ENCODE measurements at places on chromosomes 13 and 19.
A peak's percentile ranks its signal among the peaks of the same experiment; 100 is the strongest.

DNA sequence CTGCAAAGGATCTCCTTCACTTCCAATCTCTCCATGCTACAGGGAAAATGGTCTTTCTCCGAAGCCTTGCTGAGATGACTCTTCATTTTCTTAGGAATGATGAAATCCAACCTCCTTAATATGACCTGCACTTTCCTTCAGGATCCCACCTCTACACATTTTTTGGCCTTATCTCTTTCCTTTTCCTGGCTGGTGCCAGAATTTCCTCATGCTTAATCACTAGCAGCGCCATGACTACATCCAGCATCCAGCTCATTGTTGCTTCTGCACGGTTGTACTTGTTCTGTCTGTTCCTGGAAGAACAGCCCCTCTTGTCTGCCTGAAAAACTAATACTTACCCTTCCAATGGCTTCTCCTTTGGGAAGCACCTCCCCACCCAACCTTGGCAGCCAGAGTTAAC, 68.4 kb downstream of the TEX26 start:
- DNase-seq, result no peak

GRCh38 chr13:43268632-43269031, 245.2 kb downstream of the DNAJC15 start:
- DNase-seq, result no peak

DNA sequence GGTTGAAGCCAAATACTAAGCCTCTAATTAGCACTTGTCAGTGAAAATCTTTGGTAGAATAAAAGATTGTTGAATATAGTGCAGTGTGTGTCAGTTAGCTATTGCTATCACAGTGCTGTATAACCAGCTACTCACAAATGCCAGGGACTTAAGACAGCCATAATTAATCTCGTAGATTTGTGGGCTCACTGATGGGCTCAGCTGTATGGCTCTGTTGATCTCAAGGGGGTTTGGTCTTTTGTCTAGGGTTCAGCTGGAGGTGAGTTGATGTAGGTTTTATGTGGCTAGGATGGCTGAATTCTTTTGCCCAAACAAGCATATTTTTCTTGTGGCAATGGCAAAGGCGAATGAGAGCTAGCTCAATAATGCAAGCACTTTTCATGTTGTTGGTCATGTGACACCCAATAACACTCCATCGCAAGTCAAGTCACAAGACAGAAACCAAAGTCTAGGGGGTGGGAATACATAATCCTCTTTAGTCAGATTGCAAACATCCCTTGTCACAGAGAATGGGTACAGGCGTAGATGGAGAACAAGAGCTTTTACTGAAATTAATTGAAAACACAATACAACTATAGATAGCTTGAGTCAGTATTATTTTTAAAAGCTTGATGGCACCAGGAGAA, 121.7 kb upstream of the EDNRB start:
- no peak for DNase-seq

- no peak for DNase-seq
These were observed 442.3 kb downstream of the FGF9 start for GRCh38 chr13:22112956-22113745.

DNA sequence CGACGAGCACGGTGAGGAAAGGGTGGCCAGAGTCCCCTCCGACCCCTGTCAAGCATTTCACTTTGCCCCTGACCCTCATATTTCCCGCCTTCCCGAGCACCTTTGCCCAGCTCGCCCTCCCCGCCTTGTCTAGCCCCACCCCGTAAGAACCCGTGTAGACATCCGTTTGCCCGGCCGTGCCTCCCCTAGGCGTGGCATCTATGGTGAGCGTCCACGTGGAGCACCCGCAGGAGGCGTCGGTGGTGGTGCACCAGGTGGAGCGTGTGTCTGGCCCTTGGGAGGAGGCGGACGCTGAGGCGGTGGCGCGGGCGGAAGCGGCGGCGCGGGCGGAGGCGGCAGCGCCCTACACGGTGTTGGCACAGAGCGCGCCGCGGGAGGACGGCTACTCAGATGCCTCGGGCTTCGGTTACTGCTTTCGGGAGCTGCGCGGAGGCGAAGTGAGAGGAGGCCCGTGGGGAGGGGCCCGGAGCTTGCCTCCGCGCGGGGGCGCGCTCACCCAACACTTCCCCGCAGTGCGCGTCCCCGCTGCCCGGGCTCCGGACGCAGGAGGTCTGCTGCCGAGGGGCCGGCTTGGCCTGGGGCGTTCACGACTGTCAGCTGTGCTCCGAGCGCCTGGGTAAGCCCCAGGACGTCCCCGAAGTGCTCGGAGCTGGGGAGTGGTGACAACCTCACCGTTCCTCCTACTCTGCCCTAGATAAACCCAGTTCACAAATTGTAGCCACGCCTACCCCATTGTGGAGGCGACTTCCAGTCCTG, 4.2 kb downstream of the LTBP4 start:
- DNase-seq, result peak; percentile 87

DNA sequence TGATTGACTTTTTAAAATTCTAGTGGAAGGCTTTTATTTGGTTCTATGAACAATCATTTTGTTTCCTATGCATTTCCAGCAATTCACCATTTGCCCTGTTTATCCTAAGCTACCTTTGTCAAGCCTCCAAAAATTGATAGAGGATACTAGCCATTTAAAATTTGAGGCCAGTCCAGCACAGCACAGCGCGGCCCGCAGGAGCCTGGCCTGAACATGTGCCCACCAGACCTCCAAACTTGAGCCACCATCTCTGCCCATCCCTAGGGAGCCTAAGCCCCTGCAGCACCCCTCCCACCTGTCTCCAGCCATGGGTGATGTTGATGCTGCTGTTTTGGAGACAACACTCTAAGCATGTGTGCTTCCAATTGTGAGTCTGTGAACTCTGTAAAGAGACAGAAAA, 57.5 kb downstream of the SPRYD7 start:
- no peak for DNase-seq

- DNase-seq, result no peak
These were observed 1.2 kb downstream of the PTPRS start for GRCh38 chr19:5339198-5339949.

DNA sequence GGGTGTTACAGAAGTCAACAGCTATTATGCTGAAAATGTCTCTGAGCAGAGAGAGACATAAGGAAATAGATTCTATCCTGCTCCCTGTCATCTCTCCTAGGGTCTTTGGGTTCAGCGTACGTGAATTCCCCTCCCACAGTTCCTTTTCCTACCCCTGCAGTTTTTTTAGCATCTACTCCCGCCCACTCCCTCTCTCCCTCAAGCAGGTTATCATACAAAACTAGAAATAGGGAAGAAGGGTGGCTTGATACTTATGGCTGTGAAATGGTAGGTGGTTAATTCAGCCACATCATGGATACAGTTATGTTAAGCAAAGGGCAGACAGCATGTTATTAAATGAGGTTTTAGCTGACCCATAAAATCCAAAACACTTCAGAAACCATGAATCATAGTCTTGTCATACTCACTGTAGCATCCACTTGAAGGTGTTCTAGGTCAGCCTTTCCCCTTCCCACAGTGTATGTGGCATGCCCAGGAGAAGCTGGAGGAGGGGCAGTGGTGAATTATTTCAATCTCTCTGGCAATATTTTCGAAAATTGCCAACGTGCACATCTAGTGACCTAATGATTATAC, 236.8 kb upstream of the SERP2 start:
- DNase-seq, result no peak

DNA sequence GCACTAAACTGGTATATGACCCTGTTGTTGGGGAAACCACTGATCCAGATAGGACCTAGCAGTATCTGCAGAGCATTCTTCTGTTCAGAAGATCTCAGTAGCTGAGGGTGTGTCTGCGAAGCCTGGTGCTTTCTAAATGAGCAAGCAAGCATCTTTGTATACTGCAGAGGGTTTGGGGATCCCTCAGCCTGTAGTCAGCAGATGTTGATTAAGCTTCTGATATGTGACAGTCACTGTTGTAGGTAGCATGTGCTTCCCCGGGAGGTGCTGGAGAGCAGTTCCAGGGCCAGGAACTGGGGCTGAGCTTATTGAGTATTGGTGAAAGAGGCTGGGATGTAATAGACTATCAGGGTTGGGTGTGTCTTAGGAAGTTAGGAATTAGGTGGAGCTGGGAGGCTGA, 1.5 kb downstream of the SCAF1 start:
- DNase-seq, result no peak

GRCh38 chr13:25630329-25630900, 258.6 kb downstream of the ATP8A2 start:
- no peak for DNase-seq

DNA sequence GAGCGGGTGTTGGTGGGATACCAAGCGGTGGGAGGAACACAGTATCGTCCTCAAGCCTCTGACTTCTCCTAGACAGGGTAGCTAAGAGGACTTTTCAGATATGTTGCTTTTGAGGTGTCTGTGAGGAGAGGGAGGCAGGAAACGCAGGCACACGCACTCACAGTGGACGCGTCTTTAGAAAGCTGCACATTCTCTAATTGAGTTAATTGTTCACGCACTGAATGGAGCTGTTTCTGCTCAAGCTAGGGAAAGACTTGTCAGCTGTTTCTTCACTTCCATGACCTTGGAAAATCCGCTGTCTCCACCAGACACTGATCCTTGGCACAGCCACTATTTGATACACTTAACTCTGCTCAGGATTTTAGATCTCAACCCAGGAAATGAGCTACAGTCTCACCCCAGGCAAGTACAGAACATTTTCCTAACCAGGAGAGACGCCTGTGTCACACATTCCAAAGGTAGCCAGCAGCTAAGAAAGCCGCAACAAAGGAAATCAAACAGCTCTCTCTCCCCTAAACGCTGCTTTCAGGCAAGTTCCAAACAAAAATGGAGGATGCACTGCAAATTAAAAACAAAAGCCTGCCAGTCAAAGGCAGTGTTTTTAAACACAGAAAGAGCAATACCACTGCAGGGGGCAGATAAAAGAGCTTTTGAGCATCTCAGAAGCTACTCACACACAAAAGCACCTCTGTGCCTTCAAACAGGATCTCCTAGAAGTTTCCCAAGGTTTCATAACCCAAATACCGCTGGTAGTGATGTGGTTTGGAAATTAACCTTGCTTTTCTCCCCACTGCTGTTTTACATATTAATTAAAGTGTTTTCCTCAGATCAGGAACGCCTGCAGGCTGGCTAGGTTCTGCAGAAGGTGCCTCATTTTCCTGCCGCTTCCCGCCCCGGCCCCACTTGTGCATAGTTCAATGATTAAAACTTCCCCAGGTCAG, 57.3 kb downstream of the IRS2 start:
- DNase-seq, result no peak

DNA sequence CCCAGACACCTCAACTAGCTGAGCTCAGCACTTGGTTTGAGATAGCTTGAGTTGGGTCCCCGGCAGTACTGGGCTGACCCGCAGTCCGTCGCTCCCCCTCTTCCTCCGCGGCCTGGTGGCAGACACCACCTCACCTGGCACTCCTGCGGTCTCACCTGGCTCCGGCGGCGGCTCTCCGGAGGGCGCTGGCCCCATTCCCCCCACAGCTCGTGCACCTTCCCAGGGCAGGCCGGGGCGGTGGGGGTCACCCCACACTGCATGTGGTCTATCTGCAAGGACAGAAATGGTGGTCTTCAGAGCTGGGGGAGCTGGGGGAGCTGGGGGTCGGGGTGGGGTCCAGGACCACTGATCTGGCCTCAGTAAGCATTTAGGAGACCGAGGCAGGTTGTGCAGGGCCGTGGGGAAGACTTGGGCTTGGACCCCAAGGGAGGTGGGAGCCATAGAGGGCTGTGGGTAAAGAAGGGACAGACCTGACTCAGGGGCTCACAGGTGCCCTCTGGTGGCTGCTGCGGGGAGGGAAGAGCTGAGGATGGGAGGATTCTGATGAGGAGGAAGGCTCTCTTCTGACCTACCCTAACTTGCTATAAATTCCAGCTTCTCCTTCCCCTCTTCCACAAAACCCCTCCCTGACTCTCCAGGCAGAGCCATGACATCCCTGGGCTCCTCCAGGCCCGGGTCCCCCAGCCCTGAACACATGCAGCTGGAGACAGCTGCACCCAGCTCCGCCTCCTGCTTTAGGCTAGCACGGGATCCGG, 6.7 kb upstream of the PLIN4 start:
- DNase-seq, result peak; percentile 56

DNA sequence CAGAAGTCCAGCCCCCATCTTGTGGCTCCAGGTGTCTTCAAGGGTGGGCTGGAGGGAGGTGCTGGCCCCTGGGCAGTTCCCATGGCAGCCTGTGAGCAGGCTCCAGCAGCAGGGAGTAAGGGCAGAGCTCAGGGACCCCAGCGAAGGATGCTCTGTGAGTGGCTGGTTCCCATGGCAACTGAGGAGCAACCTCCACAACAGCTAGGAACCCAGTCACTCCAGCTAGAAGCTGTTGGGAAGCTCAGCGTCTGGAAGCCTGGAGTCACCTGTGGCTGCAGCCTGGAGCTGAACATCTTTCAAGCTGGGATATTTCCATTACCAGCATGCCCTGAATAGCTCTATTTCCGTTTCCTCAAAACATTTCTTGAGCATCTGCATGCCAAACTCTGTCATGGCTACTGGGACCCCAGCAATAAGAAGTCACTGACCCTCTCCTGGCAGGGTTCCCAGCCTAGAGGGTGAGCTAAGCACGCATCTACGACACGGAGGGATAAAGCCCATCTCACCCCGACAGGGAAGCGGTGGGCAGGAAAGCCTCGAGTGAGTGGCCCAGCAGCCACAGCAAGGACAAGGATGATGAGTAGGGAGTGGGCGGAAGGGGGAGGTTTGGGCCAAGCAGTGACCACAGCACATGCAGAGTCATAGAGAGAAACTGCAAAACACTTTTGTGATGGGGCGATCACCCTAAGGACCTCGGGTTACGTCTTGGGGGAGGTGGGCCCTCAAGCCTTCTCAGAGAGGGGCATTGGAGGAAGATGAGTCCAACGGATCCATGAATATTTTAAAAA, 52.6 kb downstream of the ALOX5AP start:
- DNase-seq, result no peak

- DNase-seq, result no peak
These were observed 2166.4 kb downstream of the PCDH9 start for GRCh38 chr13:65063753-65064152.

Data from CD4-positive, alpha-beta T cell treated with Interleukin-15 for 1 hour (primary cell).